HCEC 1CT (cell line): ENCODE measurements at places on chromosomes 7 and 10.

GRCh38 chr7:6022707-6023106, 8.5 kb upstream of the ANKRD61 start:
- no peak for DNase-seq

- DNase-seq: no peak
Measured at GRCh38 chr7:5580714-5581395, 157.2 kb upstream of the TNRC18 start.

- DNase-seq: no peak
Measured at GRCh38 chr10:79103585-79103984, 34.8 kb downstream of the ZMIZ1 start.

- DNase-seq: no peak
Measured at GRCh38 chr7:127930341-127931328, 100.6 kb downstream of the LRRC4 start.

DNA sequence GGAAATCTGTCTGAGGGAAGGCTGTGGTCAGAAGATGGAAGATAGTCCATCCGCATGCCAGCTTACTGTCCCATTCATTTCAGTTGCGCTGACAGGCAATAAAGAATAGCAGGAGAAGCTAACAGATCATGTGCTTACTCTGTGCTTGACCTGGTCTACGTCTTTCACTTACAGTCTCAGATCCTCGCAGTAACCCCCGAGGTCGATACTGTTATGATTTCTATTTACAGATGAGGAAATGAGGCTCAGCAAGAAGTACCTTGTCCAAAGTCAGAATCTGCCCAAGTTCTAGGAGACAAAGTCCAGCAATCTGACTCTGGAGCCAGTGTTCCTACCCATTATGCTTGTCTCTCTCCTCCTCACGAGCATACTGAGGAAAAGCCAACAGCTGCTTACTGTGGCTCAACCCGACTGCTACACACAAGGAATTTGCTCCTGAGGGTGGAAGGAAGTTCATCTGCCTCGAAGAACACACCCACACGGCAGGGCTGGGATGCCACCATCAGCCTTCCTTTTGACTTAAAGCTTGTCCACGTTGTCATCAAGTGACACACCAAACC, 74.2 kb downstream of the MINPP1 start:
- peak; percentile 20 for DNase-seq

DNA sequence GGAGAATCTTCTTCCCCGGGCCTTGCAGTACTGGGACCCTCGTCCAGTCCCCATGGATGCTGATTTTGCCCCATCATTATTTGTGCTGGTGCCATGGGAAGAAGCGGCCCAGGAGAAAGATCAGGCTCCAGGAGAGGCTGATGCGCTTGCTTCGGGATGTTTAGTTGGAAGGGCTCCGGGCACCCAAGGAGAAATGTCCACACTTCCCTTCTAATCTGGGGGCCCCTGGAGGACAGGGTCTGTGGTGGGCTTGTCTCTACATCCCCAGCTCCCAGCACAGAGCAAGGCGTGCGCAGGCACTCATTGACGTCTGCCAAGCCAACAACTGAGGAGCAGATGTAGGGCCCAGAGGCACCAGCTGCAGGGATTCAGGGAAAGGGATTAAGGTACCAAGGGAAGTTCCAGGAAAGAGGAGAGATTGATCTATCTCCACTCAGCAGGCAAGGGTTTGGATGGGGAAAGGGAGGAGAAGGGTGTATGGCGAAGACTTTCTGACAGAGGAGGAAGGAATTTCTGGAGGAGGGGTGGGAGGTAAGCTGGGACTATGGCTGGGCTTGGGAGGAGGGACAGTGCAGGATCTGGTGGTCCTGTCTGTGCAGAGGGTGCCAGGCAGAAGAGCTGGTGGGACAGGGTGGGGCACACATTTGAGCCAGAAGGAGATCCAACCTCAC, 38.7 kb upstream of the LEP start:
- DNase-seq: no peak

GRCh38 chr10:119595676-119596515, 868 bp downstream of the TIAL1 start:
- peak; percentile 19 for DNase-seq

DNA sequence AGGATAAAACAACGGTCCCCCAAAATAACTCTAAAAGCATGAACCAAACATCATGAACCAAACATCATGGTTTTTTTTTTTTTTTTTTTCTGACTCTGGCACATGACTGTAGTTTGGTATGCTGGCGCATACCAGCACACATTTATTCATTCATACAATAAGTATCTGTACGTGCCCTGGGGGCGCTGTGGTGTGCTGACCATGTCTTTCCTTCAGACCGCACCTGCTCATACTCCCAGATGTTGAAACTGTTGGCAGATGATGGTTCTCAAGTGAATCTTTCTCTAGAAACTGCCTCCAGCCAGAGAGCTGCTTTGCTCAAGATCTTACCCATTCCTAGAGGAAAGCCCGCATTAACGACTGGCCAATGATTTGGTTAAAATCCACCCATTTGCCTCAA, 114.7 kb upstream of the ANKRD30A start:
- no peak for DNase-seq

DNA sequence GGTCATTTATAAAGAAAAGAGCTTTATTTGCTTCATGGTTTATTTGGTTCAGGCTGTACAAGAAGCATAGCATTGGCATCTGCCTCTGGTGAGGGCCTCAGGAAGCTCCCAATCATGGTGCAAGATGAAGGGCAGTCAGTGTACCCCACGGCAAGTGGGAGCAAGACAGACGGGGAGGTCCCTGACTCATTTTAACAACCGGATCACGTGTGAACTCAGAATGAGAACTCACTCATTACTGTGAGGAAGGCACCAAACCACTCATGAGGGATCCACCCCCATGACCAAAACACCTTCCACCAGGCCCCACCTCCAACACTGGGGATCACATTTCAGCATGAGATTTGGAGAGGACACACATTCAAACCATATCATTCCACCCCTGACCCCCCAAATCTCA, 15.7 kb upstream of the CRYGN start:
- DNase-seq: no peak
